ENCODE measurements at places on chromosomes 16 and 17. TPM values are rescaled to one million over a fixed set of nuclear protein-coding genes. Genes with fewer than 3 reads are reported as not detected.

GRCh38 chr17:46737326-46737725 is 81.2 kb downstream of the WNT3 start:
- no peak for DNase-seq

DNA sequence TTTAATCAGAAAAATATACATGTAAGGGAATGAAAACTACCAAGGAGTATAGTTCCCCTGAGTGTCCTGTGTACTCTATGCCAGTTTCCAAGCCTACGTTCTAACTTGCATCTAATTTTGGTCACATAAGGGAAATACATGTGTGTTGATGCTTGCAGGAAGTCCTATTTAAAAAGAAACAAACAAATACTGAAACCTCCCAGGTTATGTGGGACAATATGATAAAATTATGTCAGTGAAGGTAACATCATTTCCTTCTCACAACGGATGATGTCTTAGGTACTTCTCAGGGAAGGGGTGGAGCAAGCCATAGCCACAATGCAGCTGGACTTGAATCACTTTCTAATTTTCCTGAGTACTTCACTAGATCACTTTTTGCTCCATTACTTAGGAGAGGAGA is 115.9 kb downstream of the ZFHX3 start:
- no peak for DNase-seq

- DNase-seq = no peak
Measured at GRCh38 chr16:73285436-73286201, 237.7 kb upstream of the ZFHX3 start.

GRCh38 chr16:79874391-79874790 is 273.9 kb upstream of the MAF start:
- peak; percentile 29 for DNase-seq

DNA sequence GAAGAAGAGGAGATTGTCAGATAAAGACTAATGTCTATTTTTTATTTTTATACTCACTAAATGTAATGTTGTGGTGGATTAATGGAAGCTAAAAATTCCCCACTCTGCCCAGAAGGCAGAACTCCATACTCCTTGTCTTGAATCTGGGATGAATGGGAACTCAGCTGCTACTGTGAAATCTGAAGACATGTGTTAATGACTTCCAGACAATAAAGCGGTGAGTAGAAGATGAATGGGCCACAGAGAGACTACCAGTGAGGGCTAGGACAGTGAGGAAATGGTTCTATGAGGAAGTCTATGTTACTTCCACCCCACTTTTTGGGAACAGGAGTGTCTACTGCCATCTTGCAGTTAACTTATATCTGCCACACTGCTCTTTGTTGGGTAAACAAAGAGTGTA is 726.9 kb downstream of the CDH8 start:
- DNase-seq = no peak

WNT9B gene
- not detected for total RNA-seq
